ENCODE measurements at places on chromosomes 2 and 18.

- DNase-seq = no peak
These were observed 29.1 kb downstream of the DRC1 start for GRCh38 chr2:26430826-26431225.

GRCh38 chr2:227577555-227577954, 21.1 kb upstream of the SCYGR2 start:
- DNase-seq = no peak

DNA sequence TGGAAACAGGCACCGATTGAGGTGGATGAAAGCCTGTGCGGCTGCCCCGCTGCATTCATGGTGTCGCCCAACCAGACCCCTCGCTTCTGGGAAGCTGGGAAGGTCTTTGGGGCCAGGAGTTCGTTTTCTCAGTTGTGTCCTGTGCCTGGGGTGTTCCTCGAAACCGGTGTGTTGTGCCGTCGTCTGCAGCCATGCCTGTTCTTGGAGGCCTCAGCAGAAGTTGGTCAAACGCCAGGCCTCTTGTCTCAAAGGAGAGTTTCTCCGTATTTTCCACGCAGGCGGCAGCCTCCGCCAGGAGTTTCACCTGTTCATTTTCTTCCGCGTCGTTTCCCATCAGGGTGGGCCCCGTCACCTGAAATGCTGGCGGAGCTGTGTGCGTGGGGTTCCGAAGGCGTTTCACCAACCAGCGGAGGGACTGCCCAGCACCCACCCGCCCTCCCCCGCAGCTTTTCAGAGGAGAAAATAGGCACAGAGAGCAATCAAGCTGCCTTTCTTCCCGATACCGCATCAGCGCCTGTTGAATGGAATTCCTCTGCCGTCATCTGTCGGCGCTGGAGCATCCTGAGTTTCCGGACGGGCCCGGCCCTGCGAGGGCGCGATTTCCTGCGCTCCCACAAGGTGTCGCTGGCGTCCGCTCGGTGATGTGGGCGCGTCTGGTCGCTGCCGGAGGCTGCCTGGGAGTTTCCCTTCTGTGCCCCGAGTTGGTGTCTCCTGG, 17.0 kb upstream of the NFATC1 start:
- peak; percentile 74 for DNase-seq

DNA sequence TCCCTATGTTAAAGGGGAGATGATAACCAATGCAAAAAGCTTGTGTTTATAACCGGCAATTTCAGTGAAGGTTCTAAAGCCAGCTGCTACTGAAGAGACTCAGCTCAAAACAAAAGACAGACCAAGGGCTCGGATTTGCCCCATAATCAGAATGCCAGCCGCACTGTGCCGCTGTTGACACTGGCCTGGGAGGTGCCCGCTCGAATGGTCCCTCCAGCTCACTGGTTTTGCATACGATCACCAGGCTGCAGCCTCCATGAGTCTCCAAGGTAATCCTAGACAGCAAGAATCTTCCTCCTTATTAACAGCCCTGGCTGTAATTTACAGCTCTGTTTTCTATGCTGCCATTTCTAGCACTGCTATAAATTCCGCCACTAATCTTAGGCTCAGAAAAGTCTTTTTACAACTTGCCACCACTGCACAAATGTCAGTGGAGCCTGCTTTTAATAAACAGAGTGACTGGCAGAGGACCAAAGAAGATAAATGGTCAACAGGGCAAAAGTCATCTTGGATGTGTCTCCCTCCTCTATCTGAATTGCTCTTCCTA, 155.7 kb upstream of the SH3BP4 start:
- DNase-seq = no peak

DNA sequence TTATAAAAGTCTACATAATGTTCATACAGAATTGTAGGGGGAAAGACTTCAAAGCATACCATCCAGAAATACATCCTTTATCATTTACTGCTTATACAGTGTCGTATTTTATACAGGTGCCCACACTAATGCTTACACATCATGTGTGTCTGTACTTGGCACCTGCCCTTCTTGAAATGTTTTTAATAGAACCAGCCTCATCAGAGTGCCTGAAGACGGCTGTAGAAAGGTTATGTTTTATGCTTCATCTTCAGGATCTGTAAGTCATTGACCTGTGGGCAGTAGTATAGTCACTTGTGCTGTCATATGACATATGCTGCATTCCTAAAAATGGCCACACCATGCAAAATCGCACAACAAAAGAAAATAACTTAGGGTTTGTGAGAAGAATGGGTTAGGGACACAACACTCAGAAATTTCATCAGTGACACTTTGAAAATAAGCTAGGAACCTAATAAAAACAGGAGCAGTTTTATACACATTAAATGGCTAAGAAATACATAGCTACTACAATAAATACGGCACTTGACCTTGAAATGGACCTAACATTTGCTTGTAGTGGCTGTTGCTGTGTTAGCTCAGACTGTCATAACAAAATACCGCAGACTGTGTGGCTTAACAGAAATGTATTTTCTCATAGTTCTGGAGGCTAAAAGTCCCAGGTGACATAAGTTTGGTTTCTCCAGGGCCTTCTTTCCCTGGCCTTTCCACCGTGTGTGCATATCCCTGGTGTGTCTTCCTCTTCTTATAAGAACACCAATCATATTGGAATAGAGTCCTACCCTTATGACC, 112.6 kb downstream of the CERS6 start:
- no peak for DNase-seq

DNA sequence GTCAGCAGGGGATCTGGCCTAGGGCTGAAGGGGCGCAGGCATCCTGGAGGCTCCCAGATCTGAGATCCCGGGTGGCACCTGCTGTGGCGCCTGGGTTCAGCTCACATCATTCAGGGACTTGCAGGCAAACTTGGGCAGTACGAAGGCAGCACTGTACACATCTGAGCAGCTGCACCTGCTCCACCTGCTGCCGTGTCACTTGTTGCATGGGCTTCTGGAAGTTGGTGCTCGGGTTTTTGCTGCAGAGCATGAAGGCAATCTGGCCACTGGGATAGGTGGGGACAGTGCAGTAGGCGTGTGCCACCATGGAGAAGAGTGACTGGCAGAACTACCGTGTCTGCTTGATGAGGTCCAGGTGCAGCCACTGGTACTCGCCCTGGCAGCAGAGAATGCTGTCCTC, 48.6 kb downstream of the UGGT1 start:
- no peak for DNase-seq

GRCh38 chr2:101879466-101879865, 112.3 kb upstream of the IL1R2 start:
- DNase-seq = no peak

DNA sequence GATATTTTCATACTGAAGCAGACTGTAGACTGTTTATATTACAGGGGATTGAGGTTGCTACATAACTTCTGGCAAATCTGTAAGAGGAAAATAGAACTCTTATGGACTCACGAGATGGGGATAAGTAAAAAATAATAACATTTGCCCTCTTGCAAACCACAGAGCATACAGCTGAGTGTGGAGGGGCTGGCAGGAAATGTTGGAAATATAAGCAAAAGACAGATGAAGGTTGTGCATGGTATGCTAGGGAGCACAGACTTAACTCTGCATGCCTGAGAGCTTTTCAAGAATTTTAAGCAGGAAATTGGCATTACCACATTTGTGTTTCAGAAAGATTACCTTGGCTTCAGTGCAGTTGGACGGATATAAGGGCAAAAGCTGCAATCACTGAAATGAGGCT, 411.1 kb downstream of the RAD51AP2 start:
- no peak for DNase-seq

DNA sequence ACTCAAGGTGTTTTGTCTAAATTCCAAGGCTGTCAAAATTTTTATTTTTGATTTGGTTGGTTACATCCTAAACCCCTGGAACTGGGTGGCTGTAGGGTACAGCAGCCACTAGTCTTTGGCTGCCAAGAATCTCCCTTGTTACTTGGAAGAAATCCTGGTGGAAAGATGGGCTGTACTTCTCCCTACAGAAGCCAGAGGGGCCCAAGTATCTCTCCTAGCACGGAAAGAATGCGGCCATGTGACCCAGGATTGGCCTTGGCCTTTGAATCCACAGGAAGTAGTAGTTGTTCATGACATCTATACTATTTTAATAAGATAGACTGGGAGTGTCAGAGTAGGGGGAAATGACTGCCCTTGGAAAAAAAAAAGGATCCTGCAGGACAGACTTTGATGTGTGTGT, 54.4 kb upstream of the MYO3B start:
- DNase-seq = no peak

DNA sequence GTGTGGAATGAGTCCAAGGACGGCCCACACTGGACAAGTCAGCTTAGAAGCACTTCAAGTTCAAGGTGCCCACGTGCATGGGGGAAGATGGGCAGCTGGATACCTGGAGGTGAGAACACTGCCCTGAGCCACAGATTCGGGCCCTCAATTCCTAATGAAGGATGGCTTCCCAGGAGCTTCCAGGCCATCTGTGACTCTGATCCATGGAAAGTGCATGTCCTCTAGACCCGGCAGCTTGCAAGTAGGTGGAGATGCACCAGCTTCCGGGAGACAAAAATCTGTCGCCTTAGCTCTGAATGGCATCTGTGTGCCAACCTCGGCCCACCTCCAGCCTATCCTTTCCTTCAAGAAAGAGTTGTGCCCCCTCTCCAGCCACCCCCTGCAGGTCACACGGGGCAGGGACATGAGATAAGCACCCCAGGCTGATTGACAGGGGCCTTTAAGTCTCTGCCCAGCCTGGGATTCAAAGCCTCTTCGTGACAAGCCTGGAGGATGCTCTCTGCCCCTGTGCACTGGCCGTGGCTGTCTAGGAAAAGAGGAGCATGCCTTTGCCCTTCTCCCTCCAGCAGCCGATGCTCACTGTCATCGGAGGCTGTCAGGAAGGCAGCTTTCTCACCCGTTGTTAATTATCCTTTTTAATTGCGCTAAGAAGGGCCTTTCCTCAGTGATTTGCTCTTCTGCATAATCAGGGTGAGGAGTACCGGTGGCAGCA, 65.5 kb downstream of the BIN1 start:
- no peak for DNase-seq

- no peak for DNase-seq
These were observed 200.9 kb upstream of the EPAS1 start for GRCh38 chr2:46096260-46096659.

GRCh38 chr18:58382446-58382845, 246.4 kb downstream of the ALPK2 start:
- no peak for DNase-seq

DNA sequence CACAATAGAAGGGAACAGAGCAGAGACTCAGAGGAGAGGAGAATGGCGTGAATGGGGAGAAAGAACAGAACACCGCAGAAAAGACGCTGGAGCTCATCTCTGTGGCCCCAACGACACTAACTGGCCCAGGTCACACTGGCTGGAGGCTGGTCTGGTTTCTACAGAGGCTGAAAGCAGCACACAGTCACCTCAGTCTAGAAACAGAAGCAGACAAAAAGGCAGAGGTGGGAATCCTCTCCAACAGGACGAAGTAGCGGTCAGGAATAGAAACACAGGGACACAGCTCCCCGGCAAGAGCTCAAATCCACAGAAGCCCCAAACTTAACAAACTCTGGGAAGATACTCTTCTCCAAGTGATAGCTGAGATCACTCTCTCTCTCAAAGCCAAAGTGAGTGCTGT, 9.2 kb downstream of the SLC66A2 start:
- no peak for DNase-seq

DNA sequence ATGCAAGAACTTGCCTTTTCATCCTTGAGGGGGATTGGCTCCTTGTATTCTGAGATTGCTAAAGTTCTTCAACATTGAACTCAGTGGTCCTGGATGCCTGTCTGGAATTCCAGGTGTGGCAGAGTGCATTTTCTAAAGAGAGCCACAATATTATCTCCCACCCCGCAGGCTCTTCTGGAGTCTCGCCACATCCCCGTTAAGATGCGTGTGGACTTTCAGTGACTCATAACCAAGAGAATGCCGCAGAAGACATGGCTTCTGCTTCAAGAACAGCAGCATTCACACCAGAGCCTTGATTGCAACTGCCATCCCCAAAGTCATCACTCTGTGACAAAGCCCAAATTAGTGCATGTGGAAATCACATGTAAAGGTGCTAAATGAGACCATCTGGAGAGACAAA, 142.7 kb downstream of the CDH20 start:
- no peak for DNase-seq

DNA sequence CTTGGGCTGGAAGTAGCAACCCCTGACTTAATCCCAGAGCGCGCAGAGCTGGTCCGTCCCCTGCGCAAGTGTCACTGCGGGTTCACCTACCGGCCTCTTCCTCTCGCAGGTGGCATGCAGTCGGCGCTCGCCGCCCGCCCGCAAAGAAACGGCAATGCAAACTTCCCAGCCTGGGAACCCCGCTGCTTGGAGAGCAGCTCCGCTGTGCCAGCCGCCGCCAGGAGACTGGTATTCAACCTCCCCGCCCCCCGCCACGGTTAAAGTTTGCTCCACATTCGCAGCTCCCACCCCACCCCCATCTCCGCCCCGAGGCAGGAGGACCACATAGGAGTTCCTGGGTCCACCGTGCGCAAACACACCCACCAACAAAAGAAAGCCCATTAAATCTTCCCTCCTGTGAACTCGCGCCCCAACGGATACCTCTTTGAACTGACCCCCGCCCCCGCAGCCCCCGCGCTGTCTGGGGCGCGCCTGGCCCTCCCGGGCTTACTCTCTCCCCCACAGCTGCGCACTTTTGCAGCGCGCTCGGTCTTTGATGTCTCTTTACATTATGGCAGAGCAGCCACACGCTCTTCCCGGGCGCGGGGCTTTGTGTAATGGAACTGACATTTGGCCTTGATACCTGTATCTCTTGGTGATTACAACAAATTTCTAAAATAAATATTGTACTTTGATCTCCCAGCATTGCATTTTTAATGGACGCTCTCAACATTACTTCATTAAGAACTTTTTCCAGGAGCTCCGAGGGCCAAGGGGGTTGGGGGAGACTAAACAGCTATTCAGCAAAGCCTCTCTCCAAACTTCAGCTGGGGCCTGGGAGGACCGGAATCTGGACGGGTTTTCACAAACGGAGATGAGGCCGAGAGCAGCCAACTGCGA, 3.1 kb upstream of the SP5 start:
- DNase-seq = no peak

DNA sequence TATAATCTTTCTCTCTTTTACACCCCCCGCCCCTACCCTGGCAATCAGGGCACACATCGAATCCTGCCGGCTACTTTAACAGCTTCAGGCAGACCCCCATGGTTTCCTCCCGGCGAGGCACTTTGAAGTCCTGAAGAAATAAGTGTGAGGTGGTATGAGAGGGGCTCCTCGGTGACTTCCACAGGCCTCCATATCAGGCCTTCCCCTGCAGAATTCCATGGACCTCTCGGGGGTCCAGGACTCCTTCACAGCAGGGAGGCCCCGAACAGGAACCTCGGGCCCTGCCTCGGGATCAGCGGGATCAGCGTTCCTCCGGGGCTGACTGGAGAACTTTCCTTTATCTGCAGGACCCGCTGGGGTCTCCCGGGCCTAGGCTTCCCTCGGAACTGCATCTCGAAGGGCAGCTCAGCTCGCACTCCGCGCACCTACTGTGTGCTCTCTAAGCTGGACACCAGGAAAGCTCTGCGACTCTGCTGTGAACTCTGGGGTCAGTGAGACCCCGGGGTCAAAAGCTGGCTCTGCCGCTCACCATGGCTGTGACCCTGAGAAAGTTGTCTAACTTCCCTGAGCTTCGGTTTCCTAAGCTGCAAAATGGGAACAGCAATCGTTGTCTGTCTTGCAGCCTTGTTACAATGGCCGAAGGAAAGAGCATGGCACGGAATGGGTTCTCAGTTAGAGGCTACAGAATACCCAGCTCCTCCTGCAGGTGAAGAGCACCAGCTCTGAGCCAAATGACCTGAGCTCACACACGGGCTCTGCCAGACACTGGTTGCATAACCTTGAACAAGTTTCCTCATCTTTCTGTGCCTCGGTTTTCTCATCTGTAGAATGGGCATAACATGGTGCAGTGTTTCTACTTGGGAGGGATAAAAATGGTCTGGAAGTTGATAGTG, 97.4 kb upstream of the ID2 start:
- DNase-seq = no peak
